ENCODE measurements at places on chromosomes 6 and 20.
A peak's percentile ranks its signal among the peaks of the same experiment; 100 is the strongest.

DNA sequence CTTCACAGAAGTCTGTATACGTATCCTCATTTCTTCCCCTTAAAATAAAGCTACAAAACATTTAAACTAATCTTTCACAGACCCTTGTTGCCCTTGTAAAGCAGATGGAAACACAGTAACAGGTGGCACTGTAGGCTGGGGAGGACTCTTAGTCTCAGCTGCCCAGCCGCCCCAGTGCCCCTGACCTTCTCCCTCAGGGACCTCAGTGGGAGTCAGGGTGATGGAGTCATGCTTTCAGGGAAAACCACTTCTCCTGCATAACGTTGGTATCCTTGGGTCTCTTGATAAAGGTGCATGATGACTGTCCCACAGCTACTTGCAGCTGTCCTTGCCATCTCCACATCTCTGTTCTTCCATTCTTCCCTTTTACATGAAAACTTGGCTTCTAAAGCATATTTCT is 198.6 kb downstream of the CDKAL1 start:
- no peak for DNase-seq

- DNase-seq: no peak
Measured at GRCh38 chr20:17940224-17940971, 28.2 kb downstream of the SNX5 start.

DNA sequence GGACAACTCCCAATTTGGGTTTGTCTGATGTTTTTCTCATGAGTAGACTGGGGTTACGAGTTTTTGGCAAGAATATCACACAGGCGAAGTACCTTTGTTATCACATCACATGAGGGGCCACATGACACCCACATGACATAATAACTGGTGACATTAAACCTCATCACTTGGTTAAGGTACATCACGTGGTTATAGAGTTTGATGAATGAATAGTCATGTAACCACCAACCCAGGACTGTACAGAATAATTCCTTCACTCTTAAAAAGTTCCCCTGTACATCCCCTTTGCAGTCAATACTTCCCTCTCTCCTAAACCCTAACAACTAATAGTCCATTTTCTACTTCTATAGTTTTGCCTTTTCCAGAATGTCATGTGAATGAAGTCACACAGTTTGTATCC is 83.4 kb downstream of the REV3L start:
- no peak for DNase-seq

DNA sequence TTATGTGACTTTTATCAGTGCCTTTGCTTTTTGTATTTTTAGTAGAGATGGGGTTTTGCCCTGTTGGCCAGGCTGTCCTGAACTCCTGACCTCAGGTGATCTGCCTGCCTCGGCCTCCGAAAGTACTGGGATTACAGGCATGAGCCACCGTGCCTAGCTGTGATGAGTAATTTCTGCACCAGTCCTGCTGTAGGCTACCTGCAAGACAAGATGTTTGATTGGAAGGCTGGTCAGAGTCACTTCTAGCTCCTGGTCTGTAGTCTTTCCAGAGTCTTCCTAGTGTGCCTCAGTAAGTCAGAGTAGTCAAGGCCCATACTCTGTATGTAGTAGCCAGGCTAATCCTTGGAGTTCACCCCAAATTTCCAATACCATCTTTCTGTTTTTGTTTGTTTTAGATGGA is 8.9 kb downstream of the TIAM2 start:
- DNase-seq: no peak

DNA sequence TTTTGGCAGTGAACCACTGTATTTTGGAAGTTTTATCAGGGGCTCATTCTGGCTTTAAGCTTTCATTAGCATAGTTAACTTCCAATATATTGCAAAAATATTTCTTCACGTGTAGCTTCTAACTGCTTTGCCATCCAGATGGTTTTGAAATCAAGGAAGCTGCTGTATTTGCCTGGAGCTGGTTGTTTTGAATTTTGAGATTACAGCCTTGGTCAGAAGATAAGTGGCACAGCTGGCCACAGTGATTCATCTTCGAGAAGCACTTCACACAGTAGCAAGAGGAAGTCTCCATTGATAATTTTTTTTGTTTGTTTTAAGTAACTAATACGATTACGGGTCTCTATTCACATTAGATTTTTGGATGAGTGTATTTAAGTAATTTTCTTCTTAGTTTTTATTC is 3.8 kb downstream of the APCDD1L start:
- DNase-seq: no peak

- DNase-seq: no peak
Measured at GRCh38 chr6:9659848-9660247, 755.0 kb downstream of the TFAP2A start.

GRCh38 chr6:159134701-159135364 is 34.4 kb upstream of the FNDC1 start:
- peak; percentile 24 for DNase-seq

GRCh38 chr6:161772176-161772575 is 498.3 kb upstream of the AGPAT4 start:
- DNase-seq: no peak

DNA sequence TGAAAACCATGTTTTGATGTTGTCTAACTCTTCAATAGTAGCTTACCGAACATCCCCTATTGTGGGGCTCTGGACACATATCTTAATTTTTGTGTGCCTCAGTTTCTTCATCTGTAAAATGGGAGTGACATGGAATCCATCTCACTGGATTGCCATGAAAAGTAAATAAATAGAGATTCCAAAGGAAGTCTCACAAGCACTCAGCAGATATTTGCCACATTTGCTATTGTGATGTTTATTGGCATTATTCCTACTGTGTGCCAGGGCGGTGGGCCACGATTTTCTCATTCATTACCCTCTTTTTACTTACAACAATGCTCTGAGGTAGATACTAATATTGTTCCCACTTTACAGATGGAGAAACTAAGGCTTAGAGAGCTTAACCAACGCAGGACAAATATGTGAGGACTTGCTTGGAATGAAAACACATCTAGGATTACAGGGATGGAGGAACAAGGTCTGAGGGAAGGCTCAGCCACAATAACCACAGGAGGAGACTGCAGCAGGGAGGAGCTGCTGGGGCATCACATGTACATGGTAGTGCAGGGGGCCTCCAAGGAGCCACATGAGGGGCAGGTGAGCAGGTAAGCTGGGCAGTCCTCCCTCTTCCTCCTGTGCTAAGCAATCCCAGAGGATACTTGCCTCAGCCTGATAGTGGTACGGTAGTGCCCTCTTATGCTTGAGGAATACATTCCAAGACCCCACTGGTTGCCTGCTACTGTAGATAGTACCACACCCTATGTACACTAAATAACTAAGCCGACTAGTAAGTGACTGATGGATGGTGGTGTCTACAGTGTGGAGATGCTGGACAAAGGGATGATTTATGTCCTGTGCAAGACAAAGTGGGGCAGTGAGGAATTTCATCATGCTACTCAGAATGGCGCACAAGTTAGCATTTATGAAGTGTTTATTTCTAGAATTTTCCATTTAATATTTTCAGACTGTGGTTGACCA is 176.9 kb downstream of the FOXA2 start:
- no peak for DNase-seq

- peak; percentile 39 for DNase-seq
Measured at GRCh38 chr20:3728876-3729275, 3.6 kb upstream of the HSPA12B start.

DNA sequence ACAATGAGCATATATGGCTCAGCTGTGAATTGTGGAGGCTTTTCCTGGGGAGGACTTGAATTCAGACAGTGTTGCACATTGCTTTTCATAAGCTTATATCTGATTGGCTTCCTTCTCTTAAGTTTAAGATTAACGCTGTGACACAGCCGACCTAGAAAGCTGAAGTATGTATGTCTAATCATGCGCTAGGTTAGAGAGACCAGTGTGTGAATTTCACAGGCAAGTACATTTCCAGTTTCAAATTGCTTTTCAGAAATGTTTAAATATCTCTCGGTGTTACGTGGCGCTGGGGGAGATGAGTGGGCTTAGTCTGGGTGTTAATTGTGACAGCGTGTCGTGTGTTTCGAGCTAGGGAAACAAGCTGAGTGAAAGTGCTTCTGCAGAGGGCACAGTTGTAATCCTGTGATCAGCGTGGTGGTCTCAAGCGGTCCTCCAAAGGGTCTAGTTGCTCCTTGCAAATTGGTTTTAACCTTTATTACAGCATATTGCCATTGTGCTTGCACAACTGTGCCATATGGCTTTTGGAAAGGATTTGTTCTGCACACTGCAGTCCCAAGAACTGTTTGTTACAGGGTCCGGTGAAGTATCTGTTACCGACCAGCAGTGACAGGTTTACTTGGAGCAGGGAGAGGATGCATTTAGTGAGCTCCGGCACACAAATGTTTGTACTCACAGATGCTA is 166.6 kb downstream of the SASH1 start:
- DNase-seq: no peak

DNA sequence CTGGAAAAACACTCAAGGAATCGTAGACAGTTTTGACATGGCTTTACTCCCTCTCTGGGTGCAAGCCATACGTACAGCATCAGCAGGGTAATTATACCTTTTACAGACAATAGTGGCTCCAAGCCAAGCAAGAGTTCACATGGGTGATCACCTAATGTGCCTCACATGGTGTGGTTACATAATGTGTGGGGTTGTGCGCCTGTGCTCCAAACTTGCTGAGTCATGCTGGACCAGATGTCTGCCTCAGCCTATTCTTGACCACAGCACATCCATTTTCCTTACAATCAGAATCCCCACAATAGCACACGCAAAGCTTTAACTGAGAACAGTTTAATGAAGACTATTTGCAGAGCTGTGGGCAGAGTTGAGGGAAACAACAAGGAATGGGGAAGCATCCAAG is 74.5 kb downstream of the ALDH8A1 start:
- DNase-seq: no peak

- DNase-seq: no peak
Measured at GRCh38 chr20:13857304-13857703, 72.5 kb downstream of the NDUFAF5 start.

- no peak for DNase-seq
Measured at GRCh38 chr6:159112714-159113113, 56.5 kb upstream of the FNDC1 start.

- no peak for DNase-seq
Measured at GRCh38 chr20:60100780-60101179, 142.6 kb downstream of the CDH26 start.

GRCh38 chr6:127100510-127101140 is 17.8 kb upstream of the RSPO3 start:
- DNase-seq: no peak

DNA sequence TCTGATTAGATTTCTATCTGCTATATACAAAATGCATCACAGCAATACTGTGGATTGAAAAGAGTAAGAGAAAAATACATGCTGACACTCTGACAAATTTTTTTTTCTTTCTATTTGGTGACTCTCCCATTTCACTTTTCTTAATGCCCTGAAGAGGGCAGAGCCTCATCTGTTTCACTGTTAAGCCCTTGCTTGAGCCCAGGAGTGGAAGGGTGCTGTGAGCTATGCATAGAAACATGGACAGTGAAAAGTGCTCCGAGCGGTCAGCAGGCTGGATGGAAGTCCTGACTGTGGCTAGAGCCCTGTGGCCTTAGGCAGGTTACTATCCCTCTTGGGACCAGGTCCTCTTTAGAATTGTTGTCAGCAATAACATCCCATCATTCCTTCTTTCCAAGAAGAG is 17.4 kb upstream of the CSE1L start:
- no peak for DNase-seq

- DNase-seq: no peak
Measured at GRCh38 chr6:11017090-11017489, 27.0 kb downstream of the ELOVL2 start.

- peak; percentile 60 for DNase-seq
Measured at GRCh38 chr6:90397929-90398674, 101.5 kb upstream of the BACH2 start.

DNA sequence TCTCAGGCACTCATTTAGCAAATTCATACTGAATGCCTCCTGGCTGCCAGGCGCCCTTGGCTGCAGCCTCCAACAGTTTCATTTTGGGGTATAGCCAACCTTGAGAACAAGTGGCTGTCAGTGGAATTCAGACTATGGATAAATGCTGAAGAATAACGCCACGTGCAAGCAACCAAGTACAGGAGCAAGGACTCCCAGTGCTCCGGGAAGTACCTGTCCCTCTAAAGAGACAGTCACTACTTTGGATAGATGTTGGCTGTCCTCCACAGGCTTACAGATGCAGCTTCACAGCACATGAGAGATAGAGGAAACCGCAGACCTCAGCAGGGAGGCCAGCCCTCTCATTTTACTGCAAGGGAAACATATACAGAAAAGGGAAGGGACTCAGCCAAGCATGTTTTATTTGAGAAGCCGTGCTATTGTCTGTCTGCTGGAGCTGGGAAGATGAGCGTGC is 658.2 kb downstream of the PTPRT start:
- DNase-seq: no peak

DNA sequence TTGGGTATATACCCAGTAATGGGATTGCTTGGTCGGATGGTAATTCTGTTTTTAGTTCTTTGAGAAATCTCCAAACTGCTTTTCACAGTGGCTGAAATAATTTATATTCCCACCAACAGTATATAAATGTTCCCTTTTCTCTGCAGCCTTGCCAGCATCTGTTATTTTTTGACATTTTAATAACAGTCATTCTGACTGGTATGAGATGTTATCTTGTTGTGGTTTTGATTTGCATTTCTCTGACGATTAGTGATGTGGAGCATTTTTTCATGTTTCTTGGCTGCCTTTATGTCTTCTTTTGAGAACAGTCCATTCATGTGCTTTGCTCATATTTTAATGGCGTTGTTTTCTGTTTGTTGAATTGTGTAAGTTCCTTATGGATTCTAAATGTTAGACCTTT is 641.6 kb downstream of the HACE1 start:
- DNase-seq: peak; percentile 56

DNA sequence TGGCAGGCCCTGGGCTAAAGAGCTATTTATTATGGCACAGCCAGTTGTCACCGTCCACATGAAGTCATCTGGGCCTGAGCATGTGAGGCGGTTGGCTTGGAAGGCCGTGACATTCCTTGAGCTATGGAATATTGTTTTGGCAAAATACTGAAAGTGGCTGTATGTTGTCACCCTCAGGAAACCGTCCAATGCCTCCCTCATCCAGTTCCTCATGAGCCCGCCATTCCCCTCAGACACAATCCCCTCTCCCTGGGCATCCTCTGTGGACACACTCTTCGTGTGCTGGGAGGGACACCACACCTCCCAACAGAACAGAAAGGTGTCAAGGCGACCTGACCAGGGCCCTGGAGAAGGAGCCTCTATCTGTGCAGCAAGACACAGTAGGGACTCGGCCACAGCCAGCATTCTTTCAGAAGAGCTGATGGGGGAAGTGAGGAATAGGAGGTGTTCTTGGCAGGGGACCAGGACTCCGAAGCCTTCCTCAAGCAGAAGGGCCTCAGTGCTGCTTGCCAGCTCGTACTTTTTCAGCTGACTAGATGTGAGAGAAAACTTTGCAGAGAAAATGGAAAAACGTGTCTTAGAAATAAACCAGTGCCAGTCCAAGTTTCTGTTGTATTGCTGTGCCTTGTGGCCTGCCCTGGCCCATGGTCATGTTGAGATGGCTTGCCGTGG is 120.5 kb downstream of the SOD2 start:
- DNase-seq: no peak

DNA sequence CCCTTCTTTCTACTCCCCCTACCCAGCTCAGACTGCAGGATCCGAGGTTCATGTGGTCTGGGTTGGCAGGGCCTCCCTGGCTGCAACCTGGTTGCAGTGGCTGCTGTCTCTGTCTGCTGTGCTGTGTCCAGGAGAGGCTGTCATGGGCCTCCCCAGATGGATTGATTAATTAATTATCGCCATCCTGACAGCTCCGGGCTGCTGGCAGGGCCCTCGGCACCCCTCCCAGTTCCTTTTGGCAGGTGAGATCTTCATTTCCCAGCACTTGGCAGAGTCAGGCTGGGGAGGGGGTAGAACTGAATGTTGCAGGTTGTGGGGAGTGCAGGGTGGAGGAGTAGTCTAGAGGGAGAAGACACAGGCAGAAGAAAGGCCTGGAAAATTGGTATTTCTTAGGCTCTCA is 56.7 kb upstream of the ZFAND3 start:
- DNase-seq: no peak

All from foreskin keratinocyte (primary cell).